ENCODE measurements at places on chromosomes 16 and 17. TPM values are rescaled to one million over a fixed set of nuclear protein-coding genes. Genes with fewer than 3 reads are reported as not detected.

DNA sequence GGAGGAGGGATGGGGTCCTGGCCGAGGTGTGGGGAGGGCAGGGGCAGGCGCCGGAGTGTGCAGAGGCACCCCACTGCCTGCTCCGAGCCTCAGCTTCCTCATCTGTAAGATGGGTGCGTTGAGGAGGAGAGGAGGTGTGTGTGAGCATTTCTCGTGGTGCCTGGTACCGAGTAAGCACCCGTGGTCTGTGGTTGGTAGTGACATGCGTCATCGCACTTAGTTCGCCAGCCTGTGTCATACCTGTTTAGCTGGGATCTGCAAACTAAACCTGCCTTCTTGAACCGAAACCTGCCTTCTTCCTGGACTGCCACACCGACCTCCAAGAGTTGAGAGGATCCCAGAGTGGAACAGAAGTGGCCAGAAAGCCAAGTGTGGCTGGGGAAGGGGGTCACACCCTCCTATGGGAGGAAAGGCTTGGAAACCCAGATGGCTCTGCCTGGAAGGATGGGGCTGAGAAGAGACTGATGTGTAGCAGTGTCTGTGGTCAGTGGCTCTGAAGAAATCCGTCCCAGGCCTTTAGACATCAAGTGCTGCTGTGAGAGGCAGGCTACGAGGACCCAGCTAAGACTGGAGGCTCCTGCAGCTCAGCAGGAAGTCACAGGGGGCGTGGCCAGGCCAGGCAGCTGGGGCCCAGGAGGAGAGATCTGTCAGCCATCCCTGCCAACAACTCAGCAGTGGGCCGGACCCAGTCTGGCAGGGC, 162.6 kb upstream of the PLCG2 start:
- DNase-seq, result no peak

GRCh38 chr16:57066625-57067024, 25.8 kb upstream of the CPNE2 start:
- DNase-seq, result no peak

GRCh38 chr16:65500007-65500406, 378.1 kb upstream of the CDH11 start:
- no peak for DNase-seq

GRCh38 chr16:64947651-64948050, 174.2 kb downstream of the CDH11 start:
- DNase-seq, result no peak

The CRAMP1 gene
- polyA plus RNA-seq, result 7.9 TPM

GRCh38 chr17:75031972-75032719, 14.6 kb downstream of the ATP5PD start:
- DNase-seq, result peak; percentile 83

The ATP1B2 gene
- 8.5 TPM for polyA plus RNA-seq
